ENCODE measurements at places on chromosomes 3 and 15. TPM values are rescaled to one million over a fixed set of nuclear protein-coding genes. Genes with fewer than 3 reads are reported as not detected.
A peak's percentile ranks its signal among the peaks of the same experiment; 100 is the strongest.

- no peak for DNase-seq
These were observed 769.5 kb downstream of the GRM7 start for GRCh38 chr3:7630351-7630911.

DNA sequence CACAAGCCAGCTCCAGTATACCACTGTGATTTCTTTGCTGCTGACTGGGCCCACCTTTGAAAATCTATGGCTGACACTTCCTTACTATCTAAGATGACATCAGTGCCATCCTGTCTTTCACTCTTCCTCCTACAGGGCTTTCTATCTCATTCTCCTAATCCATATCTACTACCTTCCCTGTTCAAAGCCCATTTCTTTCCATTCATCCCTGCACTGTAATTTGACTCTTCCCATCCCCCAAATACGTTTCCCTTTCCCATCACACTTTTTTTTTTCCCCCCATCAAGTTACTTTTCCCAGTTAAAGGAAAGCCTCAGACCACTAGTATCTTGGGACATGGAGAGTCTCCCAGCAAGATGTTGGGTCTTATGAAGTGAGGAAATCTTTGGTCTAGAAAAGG lies 136.7 kb downstream of the AKAP13 start:
- DNase-seq = no peak

The TMC3 gene
- total RNA-seq = not detected

GRCh38 chr3:59970376-59970775 lies 920.6 kb upstream of the CFAP20DC start:
- DNase-seq = no peak

DNA sequence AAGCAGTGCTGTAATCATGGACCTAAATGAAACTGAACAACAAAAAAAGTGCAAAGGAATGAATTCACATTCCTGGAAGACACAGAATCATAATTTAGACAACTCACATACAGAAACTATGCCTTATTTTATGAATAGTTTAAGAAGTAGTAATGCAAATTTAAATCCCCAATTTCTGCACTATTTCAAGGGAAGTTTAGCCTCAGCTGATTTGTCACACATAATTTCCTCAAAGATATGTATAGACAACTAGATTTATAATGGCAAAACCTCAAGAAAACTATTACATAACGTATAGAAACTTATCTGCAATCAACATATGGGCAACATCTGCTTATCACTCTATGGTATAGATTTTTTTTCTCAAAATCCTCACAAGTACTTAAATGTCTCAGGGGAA lies 7.8 kb upstream of the PTX3 start:
- DNase-seq = no peak

The FRMD5 gene
- total RNA-seq = 1.5 TPM

DNA sequence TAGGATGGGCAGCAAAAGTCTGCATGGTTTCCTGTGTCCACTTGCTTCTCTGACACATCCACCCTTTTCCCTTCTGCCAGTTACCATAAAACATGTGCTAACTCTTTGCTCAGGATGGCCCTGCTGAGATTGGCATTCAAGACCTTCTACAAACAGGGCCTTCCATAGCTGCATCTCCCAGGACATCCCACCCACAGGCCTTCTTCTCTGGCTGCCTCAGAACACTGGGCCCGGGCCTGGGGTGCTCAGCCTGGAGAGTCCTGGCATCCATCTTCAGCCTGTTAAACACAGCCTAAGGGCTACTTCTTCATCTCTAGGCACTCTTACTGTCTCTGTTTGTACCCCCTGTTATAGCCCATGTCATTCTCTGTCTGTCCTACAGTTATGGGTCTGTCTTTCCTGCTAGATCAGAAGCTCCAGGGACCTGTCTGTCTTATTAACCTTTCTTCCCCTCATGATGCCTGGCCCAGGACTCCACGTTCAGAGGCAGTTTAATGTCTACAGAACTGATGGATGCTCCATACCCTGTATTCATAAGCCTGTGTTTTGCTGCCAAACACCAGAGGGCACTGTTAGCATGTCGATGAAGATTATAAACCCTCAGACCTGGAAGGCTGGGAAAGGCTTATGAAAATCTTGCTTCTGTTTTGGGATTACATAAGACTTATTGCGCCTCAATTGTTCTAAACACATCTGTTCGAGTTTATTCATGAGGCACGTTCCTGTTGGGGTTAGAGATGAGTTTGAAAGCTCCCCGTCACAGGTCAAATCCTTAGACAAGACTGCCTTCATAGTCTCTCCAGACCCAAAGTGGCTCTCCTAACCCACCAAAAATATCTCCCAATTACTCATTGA lies 16.5 kb downstream of the SEMA3G start:
- peak; percentile 91 for DNase-seq

- DNase-seq = no peak
These were observed 22.1 kb upstream of the DET1 start for GRCh38 chr15:88568589-88568988.

The TNNC1 gene
- total RNA-seq = not detected

The LIPH gene
- total RNA-seq = 0.13 TPM

The FBXL2 gene
- 9.8 TPM for total RNA-seq

- no peak for DNase-seq
These were observed 30.6 kb downstream of the ADAMTS17 start for GRCh38 chr15:100311154-100311625.

DNA sequence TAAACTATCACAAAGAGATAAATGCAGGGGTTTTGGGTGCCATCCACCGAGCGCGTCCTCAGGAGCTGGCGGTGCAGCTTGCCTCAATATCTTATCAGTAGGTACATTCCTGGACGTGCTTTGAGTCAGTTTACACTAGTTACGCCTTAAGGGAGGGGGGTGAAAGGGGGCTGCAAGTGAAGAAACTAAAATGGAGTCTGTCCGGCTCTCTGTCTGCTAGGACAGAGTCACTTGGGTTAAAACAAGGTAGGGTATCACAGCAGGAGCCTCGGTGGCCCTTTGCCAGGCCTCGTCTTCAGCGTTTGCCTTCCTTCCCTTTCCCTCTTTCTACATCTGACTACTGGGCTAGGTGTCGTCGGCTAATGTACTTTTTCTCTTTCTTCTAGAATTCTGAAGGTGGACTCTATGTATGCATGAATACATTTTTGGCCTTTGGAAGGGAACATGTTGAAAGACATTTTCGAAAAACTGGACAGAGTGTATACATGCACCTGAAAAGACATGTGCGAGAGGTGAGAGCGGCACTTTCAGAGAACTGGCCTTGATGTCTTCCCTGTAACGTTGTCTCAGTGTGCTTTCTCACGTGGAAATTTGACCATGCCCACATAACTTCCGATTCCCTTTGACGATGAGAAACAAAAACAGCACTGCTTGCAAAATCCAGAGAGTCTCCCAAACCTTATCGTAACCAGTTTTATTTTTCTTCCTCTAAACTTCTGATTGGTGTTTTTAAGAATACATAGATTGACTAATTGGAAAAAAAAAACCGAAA lies 28.8 kb downstream of the USP13 start:
- DNase-seq = peak; percentile 78

GRCh38 chr3:185680231-185680630 lies 94.1 kb downstream of the SENP2 start:
- no peak for DNase-seq

The PCSK6 gene
- 42.7 TPM for total RNA-seq

GRCh38 chr3:123365450-123366143 lies 83.3 kb downstream of the ADCY5 start:
- DNase-seq = peak; percentile 10

The IL5RA gene
- total RNA-seq = not detected

The PIF1 gene
- 9.0 TPM for total RNA-seq

GRCh38 chr3:21140785-21141184 lies 610.2 kb downstream of the ZNF385D start:
- DNase-seq = no peak

DNA sequence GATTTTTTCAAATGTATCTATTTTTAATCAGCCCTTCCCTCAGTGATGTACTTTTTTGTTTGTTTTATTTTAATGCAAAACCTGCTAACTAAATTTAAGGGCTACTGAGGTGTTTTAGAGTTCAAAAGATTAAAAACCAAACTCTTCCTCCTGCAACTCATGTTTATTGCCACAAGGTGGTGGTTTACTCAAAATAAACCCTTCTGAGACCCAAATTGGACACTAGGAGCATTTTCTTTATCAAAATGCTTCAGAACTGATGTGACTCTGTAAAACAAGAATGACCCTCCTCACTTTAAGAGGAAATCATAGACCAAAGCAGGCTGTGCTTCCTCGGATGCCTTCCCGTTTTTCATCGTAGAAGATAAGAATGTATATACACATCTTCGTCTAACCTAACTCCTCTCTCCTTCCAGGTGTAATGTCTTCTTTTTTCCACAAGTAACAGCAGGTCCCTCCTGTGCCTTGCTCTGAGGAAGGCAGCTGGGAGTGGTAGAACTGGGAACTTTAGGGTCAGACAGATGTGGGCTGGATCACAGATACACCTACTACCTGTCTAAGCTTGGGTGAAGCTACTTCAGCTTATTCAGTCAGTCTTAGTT lies 2.9 kb upstream of the NME9 start:
- peak; percentile 31 for DNase-seq

DNA sequence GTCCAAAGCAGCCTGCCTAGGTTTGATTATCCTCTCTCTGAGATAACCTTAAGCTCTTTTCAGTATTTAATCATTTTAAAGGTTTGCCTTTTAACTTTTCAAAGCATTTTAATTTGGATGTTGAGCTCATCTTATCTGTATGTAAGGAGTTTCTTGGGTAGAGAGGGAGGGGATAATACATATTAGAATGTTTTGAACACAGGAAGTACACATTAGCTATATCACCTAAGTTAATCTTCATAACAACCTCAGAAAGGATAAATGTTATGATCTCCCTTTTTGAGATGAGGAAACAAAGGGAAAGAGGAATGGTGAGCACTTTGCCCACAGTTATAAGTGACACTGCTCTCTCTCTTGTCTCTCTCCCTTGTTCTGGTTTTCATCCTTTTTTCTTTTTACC lies 2.2 kb upstream of the CD47 start:
- DNase-seq = no peak

- no peak for DNase-seq
These were observed 176.6 kb upstream of the TRIM42 start for GRCh38 chr3:140501061-140501769.

DNA sequence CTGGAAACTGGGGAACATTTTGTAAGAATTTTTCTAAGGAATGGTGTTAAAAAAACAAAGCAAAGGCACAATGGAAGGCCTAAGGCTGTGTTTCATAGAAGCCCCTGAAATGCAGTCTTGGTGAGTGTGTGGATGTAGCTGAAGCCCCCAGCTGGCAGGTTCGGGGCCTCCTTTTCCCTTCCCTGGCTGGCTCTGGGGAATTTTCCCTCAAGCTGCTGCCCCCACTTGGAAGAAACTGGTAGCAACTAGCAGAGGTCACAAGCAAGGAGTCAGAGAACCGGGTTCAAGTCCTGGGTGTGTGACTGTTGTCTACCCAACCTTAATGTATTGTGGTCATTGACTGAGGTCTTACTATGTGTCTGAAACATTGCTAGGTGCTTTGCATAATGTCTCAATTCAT lies 85.3 kb upstream of the MYZAP start:
- DNase-seq = no peak

The CLDN18 gene
- total RNA-seq = not detected

The SLC28A2 gene
- not detected for total RNA-seq

DNA sequence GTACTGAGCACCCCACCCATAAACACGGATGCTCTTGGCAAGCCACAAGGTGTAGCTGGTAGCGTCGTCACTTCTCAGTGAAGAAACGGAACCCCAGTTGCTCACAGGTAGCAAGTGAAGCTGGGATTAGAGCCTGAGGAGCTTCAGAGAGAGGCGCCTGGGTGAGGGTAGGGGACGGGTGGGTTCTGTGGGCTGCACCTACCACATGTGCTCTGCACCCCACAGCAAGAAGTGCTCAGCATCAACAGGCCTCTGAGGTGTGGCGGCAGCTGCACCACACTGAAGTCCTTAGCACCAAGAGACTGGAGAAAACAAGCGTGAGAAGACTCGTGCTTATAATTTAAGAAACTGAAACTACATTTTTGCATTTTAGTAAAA lies 9.8 kb downstream of the MAP6D1 start:
- no peak for DNase-seq

DNA sequence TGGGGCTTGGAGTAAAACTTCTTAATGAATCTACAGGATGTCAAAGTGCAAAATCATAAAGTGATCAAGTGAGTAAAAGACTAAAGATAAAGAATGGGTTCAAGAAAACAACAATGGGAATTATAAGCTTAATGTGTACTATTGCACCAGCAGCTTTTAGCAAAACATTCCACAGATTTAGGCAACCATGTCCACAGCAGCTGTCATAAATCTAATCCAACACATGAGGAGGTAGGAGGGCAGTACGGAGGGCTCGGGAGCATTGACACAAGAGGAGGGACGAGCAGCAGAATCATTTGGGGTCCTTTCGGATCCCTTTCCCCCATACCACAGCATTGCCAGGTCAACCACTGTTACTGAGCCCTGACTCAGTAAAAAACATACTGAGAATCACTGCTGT lies 464.3 kb upstream of the WNT5A start:
- DNase-seq = no peak

The FBXO40 gene
- not detected for total RNA-seq

The TIMMDC1 gene
- total RNA-seq = 37.1 TPM

DNA sequence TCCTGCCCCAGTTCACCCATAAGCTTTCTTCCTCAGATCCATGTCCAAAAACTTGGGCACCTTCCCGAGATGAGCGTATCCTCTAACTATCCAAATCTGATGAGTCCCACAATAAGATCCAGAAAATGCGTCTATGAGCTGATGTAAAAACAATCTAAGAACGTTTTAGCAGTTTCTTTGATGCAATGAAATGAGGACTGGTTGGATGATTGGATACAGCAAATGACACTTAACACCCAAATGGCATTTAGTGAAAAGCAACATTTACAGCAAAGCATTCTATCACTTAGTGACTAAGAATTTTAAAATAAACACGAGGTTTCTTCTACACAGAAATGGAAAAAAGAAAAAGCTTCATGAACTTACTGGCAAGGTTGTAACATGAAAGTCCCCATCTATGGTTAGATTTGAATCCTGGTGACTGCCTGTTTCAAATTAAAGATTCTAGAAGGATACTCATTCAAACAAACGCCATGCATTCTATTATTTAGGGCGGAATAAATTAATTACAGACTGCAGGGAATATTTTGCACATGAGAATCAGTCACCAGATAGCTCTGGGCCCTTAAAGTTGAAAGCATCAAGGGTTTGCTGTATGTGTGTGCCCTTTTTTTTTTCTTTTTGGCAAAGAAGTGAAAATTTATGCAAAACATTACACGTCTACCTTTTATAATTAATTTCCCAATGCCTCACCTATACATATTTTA lies 598.6 kb downstream of the FOXP1 start:
- no peak for DNase-seq
